Osteoblast (primary cell): ENCODE measurements at places on chromosomes 16 and 17. TPM values are rescaled to one million over a fixed set of nuclear protein-coding genes. Genes with fewer than 3 reads are reported as not detected.

Gene CCDC47
- 69.0 and 77.1 TPM in 2 replicates for total RNA-seq

Gene ADCY7
- total RNA-seq: 49.5 and 51.0 TPM in 2 replicates

Gene TP53TG3
- total RNA-seq: 0.36 TPM in 1 of 2 replicates, not detected in the other

Gene MMP2
- total RNA-seq: 2,094 and 2,259 TPM in 2 replicates

Gene CYB561
- 32.2 and 33.6 TPM in 2 replicates for total RNA-seq

Gene GRB7
- total RNA-seq: under 0.01 and 0.29 TPM in 2 replicates

Gene FAM20A
- 63.3 and 72.2 TPM in 2 replicates for total RNA-seq

Gene KRTAP4-1
- not detected in 2 replicates for total RNA-seq

Gene FAM171A2
- 3.5 and 4.3 TPM in 2 replicates for total RNA-seq

Gene DNAH9
- not detected in 2 replicates for total RNA-seq

Gene CCL17
- not detected in 2 replicates for total RNA-seq

Gene SLC12A3
- not detected in 2 replicates for total RNA-seq

Gene PITPNM3
- total RNA-seq: 1.8 TPM in 2 replicates

Gene EXOC3L1
- not detected in 2 replicates for total RNA-seq

Gene RBFOX1
- not detected in 2 replicates for total RNA-seq

Gene PRSS53
- total RNA-seq: 2.7 and 2.9 TPM in 2 replicates

Gene SLC35G6
- not detected in 2 replicates for total RNA-seq

Gene ICAM2
- 6.5 and 8.5 TPM in 2 replicates for total RNA-seq

Gene SLC16A13
- 1.2 and 1.4 TPM in 2 replicates for total RNA-seq
